ENCODE measurements at places on chromosomes 5 and 9.

DNA sequence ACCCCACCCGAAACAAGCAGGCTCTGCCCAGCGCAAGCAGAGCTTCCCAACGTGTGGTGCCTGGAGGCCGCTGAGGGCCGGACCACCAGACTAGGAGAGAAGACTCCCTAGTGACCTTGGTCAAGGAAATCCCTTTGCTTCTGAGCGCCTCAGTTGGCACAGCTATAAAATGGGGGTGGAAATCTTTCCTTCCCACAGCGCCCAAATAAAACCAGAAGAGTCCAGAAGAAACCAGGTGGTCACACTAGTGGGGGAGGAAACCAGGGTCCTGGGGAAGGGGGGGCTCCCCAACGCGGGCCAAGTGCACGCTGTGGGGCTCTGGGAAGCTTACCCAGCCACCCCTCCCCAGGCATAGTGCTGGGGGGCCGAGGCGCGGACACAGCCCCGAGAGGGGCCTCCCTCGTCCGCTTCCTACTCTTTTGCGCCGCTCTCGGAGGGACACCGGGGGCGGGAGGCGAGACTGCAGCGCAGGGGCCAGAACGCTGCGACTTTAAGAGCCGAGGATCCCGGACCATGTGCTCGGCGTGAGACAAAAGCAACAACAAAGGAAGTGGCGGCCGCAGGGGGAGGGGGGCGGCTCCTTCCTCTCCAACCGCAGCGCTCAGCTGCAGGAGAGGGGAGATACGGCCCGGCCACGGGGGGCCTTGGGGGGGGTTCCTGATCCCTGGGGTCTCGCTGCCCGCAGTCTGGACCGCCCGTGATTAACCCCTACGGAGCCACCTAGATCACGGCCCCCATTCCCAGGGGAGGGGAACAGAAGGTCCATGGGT is 885 bp downstream of the RNF44 start:
- peak; percentile 78 for DNase-seq

DNA sequence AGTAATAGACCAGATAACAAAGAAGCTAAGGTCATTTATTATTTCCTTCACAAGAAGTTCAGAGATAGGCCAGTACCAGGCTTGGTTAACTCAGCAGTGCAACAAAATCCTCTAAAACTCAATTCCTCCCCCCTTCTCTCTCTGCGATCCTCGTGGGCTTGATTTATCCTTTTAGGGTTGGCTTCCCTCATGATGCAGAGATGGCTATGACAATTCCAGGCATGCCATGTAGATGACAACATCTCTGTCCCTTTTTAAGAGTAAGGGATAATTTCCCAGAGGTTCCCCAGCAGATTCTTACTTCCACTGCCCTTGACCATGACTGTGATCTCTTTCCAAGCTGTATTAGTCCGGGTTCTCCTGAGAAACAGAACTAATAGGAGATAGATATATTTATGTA is 28.7 kb upstream of the DAP start:
- DNase-seq: no peak

DNA sequence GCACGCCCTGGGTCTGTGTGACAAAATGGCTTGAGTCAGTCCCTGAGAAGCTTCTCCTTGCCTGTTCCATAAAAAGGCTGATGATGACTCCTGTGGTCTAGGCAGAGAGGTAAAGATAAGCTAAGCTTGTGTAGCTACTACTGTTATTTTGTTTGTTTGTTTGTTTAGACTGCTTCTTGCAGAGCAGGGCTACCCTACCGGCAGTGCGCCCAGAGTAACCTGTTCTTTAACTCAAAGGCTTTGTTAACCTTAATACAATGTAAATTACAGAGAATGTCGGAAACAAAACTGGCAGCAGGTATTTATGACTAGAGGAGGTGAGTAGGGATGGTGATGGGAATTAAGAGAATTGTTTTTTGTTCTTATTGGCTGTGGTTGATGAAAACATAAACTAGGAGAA is 87.6 kb downstream of the F2RL2 start:
- DNase-seq: no peak

DNA sequence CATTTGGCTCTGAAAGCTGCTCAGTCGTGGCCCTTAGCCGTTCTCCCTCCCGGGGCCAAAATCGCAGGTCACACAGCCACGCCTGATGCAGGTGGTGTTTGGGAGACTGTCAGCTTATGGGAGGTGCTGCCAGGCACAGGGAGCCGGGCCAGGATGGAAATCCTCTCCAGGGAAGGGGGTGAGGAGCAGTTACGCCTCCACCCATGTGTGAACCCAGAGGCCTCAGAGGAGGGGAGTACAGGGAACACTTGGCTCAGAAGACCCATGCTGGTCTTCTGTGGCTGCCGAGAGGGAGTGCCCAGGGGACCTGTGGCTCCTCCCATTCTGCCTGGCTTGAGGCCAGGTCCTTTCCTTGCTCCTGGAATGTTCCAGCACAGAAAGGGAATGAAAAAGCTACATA is 3.6 kb upstream of the OLFM1 start:
- no peak for DNase-seq

DNA sequence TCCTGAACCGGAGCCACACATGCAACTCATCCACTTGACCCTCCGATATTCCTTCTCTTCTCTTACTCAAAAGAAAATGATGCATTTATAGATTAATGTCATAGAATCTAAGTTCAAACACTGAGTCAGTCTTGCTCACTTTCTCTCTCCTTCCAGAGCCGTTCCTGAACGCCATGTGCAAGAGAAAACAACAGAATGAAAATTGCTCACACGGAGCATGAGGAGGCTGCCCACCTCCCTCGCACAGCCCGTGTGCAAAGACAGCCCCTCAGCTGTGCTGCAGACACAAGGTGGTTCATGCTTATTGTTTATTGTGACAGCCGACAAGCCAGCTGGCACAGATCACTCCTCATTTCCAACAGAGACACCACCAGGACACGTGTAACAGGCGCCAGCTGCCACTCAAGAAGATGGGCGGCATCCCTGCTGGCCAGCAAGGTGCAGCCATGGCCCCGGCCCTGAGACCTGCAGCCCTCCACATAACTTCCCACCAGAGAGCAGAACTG is 290.8 kb downstream of the GLIS3 start:
- no peak for DNase-seq

GRCh38 chr9:134204991-134205578 is 40.7 kb upstream of the RNU6ATAC start:
- no peak for DNase-seq

GRCh38 chr5:122421374-122422079 is 109.5 kb downstream of the SNCAIP start:
- DNase-seq: no peak

- DNase-seq: no peak
Measured at GRCh38 chr5:82396396-82396795, 118.2 kb upstream of the RPS23 start.

GRCh38 chr5:83972909-83973308 is 252.3 kb upstream of the HAPLN1 start:
- DNase-seq: no peak

DNA sequence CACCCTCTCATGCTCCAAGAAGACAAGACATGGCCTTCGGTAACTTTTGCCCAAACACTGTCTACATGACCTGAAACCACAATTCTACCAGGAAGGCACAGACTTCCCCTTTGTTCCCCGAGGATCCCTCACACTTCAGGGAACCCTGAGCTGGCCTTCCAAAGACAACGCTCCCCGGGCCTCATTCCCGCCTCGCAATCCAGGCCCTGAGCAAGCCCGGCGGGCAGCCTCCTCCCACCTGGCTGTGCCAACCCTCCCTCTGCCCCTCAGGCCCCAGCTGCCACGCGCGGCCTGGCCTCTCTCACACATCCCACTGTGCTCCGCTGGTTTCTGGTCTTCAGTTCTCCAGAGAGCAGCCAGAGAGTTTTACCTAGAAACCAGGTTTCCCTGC is 7.3 kb downstream of the QSOX2 start:
- no peak for DNase-seq

DNA sequence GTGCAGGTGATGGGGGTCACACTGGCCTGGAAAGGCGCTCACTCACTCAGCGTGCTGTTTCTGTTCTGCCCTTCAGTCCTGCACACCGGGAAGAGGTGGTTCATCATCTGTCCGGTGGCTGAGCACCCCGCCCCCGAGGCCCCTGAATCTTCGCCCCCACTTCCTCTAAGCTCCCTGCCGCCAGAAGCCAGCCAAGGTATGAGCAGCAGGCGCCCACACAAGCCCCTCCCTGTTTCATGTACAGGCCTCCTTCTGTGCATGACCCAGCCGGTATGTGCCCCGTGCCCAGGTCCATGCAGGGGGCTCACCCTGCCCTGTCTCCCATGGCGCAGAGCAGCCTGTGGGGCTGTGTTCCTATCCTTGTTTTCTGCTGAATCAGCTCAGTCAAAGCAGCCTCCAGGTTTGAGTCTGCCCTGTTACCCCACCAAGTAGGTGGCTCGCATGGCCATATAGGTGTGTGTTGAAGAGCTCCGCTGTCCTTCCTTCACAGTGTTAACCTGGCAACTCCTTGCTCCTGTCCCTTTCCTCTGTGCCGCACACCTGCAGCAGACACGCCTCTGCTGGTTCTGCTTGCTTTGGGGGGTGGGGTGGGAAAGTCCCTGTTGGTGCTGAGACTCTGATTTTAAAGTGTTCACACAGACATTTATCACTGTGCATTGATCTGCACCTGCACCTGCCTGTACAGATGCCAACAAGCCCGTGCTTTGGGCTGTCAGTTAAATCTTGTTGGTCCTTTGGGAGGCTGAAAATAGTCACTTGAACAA is 84.8 kb downstream of the WNK2 start:
- peak; percentile 7 for DNase-seq

GRCh38 chr5:7015586-7016256 is 302.5 kb downstream of the TENT4A start:
- DNase-seq: no peak

DNA sequence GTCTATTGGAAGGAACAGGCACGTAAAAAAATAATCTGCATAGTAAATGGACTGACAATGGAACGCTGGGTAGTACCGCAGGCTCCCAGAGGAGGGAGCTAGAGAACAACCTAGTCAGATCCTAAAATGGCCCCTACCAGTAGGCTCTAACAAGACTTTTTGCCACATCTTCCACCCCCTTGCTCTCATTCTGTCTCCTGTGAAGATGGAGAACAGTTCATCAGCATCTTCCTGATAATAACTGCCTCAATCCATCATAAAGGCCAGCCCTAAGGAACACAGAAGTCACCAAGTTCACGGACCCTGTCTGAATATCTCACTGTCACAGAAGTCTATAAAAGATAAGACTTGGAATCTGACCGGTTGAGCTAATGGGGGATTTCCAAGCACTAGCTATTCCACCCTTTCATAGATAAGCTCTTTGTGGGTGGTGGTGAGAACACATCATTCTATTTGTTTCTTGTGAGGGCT is 133.4 kb downstream of the SLC1A3 start:
- peak; percentile 54 for DNase-seq

DNA sequence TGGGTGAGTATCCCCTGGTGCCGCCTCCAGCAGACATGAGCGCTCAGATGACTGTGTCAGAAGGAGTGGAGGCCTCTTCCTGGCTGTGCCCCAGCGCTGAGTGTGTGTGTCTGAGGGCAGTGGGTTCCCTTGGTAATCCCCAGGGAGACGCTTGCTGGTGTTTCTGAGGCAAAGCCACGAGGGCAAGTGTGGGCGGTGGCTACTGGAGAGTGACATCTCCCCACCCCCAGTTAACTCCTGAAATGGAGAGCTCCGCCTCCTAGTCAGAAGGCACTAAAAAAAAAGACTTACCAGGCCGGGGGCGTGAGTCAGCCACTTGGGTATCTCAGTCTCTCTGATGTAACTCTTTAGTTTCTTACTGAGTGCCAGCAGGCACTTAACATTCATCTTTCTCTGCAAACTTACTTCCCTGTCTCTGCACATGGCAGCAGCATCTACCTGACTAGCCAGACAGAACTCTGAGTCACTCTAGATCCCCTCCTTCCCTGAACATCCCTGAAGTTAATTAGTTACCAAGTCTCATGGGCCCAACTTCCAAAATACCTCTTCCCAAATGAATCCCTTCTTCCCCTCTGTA is 19.3 kb downstream of the ORM2 start:
- peak; percentile 50 for DNase-seq

GRCh38 chr9:11192993-11193392 is 580.2 kb upstream of the PTPRD start:
- DNase-seq: no peak

GRCh38 chr9:104961701-104962359 is 33.9 kb upstream of the ABCA1 start:
- DNase-seq: no peak

DNA sequence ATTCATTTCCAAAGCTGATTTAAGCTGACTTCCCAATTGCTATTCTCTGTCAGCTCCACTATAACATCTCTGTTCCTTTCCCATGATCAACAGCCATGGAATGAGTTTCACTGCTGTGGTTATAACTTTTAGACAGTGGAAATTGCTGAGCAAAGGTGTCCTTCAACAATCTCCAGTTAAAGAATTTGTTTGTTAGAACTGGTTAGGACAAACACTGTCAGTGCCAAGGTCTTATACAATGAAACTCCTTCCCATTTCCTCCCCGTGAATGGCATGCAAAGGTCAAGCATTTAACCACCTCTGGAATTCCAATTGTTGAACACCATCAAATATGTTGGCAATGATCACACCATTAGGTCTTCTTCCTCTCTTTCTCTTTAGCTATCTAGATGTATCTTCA is 45.7 kb upstream of the GHR start:
- no peak for DNase-seq

GRCh38 chr9:127918183-127919107 is 1.6 kb upstream of the ST6GALNAC4 start:
- no peak for DNase-seq

GRCh38 chr9:97615439-97616072 is 17.6 kb downstream of the TSTD2 start:
- DNase-seq: peak; percentile 29

GRCh38 chr9:79222483-79222882 is 349.3 kb upstream of the TLE4 start:
- DNase-seq: no peak

GRCh38 chr5:79133121-79133656 is 21.6 kb downstream of the BHMT start:
- no peak for DNase-seq

GRCh38 chr5:145847499-145848497 is 12.7 kb upstream of the PRELID2 start:
- no peak for DNase-seq

DNA sequence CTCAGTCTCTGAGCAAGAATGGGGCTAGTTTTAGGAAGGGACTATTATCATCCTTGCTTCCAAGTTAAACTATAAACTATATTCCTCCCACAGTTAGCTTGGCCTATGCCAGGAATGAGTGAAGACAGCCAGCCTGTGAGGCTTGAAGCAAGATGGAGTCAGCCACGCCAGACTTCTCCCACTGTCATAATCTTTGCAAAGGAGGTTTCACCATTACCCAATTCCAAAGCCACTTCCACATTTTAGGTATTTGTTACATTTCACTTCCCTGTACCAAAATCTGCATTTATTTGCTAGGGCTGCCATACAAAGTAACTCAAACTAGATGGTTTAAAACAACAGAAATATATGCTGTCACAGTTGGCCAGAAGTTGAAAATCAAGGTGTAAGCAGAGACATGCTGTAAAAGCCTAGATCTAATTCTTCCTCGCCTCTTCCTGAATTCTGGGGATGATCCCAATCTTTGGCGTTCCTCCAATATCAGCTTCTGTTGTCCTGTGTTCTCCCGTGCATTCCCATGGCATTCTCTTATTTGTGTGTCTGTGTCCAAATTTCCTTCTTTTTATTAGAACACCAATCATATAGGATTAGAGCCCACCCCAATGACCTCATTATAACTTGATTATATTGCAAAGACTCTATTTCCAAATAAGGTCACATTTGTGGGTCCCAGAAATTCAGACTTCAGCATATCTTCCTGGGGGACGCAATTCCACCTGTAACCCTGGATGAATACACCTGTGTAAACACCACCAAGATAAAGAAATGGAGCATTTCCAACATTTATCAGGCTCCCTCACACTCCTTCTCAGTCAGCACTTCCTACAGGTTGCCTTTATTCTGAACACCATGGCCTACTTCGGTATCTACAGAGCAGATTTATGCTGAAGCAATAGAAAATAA is 126.8 kb downstream of the GCNT1 start:
- no peak for DNase-seq

GRCh38 chr5:135035678-135036030 is 1.6 kb upstream of the PITX1 start:
- DNase-seq: no peak

All from activated T-helper 2 cell treated with anti-CD3 and anti-CD28 coated beads, Interferon-gamma antibody, Interleukin-2, Interleukin-4, amounts not matched to agents 10 μg/mL and 5 μg/mL and 100 μg/mL, durations not matched to agents 14 hours and 24 hours and 36 hours (primary cell).